NCI-H1105 (cell line): ENCODE measurements at places on chromosomes 4 and X.

DNA sequence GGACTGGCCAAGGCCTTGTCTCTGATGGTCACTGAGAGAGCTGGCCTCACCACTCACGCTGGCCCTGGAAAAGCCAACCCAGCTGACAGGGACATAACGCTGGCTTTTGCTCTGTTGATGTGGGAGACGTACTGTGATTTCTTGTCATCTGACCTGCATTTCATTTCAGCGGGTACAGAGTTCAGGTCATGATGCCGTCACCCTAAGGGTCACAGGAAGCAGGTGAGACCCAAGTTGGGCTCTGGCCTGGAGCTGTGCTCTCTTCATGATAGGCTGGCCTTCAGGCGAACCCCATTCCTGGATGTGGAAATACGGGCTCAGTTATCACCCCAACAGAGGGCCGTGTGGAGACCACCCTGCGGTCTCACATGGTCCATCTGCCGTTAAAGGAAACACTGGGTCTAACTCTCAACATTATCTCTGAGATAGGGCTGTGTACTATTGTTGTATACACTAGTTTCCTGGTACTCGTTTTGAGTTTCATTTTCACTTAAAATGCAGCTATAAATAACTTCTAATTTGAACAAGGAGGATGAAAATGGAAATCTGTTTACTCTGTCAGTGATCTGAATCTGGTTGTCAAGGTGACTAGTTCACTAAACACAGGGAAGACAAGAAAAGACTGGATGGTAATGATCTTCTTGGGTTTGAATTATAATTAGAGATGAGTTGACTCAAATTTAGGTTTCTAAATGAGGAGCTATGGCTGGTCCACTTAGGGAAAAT lies 89.1 kb downstream of the TBC1D9 start:
- DNase-seq: no peak

DNA sequence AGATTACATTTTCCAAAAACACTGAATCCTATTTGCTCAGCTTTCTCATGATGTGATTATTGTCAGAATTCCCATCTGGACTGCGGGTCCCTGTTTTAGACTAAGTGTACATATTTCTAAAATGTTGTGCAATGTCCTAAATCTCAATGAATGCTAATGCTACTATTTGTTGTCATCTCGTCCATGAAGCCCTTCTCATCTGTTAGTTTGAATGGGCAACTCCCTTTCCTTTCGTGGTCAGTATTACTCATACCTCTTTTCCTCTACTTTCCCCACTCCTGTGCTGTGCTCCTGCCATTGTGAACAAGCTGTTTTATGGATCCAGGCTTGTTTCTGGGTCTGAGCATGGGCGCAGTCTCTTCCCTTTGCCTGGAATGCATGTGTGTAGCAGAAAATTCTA lies 91.0 kb downstream of the MID1 start:
- no peak for DNase-seq

GRCh38 chrX:28124416-28124815 lies 143.2 kb upstream of the DCAF8L1 start:
- no peak for DNase-seq

DNA sequence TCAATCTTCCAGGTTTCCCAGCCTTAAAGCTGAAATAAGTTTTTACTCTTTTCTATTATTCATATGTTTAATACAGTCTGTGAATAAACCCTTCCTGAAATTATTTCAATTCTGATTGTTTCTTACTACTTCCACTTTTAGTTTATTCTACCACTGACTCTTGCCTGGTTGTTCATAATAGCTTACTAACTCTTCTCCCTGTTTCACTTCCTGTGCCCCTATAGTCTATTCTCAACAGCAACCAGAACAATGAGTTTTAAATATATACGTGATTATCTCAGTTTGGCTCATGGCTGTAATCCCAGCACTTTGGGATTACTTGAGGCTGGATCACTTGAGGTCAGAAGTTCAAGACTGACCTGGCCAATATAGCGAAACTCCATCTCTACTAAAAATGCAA lies 408.0 kb upstream of the SPOCK3 start:
- DNase-seq: no peak

DNA sequence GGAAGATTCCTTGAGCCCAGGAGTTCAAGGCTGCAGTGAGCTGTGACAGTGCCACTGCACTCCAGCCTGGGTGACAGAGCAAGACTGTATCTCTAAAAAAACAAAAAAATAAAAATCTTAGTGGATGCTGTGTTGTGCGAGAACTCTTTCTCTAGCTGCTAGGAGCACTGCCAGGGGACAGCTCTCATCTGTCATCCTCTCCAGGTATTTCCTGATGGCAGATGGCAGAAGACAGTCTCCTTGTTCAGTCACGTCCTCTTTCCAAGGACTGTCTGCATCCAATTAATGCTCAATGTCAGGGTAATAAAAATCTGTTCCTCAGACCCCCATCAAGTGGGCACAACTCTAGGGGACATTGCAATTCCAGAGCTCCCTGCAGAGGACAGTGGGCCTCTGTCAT lies 29.2 kb downstream of the PPM1K start:
- no peak for DNase-seq

GRCh38 chrX:31820430-31821210 lies 748.8 kb upstream of the FTHL17 start:
- DNase-seq: no peak

DNA sequence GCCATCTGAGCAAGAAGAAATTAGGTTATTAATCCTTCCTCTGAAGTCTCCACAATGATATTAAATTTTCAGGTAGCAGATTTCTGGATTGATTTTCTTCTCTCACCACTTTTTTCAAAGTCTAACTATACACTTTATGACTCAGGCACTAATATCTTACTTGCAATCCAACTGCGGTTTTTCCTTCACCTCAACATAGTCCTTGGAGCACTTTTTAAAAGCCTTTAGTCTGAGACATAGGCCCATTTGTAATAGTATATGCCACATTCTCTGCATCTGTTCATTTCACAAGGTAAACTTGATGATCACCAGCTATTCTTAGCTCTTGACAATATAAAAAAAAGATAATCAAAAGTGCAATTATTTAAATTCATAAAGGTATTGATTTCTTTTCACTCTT lies 55.9 kb upstream of the EDNRA start:
- DNase-seq: no peak

- no peak for DNase-seq
Measured at GRCh38 chr4:137226221-137226620, 306.1 kb downstream of the PCDH18 start.

DNA sequence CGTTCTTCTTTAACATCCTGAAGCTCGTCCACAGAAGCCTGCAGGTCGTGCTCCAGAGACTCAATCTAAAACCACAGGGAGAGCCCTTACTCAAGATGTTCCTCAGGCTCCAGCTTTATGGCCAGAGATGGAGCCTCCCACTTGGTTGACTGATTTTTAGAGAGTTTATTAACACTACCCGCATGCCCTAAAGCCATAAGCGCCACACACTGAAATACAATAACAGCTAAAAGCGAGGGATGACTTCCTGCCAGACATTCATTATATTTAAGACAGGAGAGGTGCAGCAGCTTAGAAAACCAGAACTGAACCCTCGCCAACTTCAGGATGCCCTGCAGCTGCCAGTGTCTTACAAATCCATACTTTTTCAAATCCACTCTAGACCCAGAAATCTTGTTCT lies 42.0 kb downstream of the SOD3 start:
- DNase-seq: no peak

GRCh38 chrX:115693476-115693875 lies 132.5 kb downstream of the PLS3 start:
- no peak for DNase-seq

DNA sequence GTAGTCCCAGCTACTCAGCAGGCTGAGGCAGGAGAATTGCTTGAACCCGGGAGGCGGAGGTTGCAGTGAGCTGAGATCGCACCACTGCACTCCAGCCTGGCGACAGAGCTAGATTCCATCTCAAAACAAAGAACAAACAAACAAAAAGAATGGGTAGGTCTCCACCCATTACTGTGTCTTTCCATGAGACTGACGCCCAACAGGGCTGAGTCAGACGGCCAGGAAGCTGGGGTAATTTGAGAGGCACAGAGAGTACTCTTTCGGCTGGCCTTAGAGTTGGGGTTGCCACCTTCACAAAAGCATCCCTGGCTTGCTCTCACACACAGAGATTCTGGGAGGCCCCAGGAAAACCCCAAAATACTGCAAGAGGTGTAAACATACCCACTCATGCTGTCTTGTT lies 72.0 kb upstream of the DHRSX start:
- no peak for DNase-seq

DNA sequence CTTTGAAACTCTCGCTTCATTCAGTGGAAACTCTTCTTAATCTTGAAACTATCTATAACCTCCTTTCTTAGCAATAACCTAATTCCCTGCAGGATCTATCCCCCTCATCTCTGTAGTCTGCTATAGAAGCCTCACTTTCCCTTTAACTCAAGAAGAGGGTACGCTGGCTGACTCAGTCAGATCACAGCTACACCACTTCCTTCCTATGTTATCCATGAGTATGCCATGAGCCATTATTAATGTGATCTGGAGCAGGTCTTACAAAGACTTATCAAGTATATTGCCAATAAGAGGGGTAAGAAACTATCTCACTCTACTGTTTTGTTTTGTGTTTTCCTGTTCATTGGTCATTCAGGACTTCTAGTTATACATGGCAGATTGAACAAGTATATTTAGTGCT lies 165.3 kb downstream of the PJA1 start:
- DNase-seq: no peak

- DNase-seq: no peak
Measured at GRCh38 chr4:87120411-87121162, 99.8 kb downstream of the KLHL8 start.

GRCh38 chr4:73815145-73815544 lies 21.3 kb upstream of the CXCL6 start:
- DNase-seq: no peak

DNA sequence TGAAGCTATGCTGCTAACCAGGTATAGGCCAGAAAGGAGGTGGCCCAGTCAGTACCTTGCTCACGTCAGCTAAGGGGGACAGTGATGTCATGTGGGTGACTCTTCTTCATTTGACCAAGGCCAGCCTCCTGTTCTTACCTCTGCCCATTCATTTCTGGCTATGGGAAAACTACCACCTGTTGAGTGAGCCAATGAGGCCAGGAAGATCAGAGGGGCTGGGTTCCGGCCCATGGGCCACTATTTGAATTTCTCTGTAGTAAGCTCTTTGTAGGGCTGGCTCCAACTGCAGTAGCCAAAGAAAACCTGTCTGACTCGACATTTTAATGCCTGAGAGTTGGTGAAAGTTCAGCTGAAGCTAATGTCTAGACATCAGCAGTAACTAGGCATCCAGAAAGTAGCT lies 102.6 kb downstream of the AKAP4 start:
- no peak for DNase-seq

GRCh38 chrX:7233580-7234406 lies 85.8 kb upstream of the PUDP start:
- no peak for DNase-seq

DNA sequence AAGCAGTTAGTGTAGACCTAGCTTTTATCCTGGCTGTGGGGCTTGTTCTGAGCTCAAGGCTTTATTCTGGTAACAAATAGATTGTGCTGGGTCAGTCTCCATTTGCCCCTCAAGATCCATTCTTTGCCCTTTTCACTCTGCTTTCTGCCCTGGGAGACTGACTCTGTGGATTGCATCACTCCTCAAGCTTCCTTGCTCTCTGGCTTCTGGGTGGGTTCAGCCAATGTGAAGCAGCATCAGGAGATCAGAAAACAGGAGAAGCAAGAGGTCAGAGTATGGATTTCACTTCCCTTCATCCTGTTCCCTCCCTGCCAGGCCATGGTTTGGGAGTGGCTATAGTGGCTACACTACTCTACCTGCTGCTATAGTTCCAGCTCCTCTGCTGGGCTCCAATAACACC lies 184.1 kb upstream of the NDP start:
- no peak for DNase-seq

DNA sequence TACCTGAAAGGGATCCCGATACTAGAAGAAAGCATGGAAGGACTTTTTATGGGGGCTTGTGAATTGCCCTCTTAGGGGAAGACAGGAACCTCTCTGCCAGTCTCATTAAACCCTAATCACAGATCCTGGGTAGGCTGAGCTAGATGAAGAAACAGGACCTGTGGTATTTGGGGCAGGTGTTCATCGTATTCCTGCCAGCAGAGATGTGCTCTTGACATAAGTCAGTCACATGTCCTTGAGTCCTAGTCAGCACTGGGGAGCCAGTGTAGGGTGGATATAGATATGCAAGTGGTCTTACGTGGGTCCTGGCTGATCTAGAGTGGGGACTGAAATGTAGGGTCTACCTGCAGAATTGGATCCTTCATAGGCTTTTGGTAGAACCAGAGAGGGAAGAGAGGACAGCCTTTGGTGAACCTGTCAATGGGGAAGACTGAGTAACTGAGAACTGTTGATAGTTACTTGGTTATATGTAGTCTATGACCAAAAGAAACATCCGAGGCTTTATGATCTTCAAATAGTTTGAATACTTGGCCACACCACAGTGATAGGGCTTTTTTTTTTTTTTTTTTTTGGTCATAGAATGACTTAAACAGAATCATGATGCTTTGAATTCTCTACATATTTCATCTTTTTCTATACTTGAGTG lies 63.5 kb upstream of the WDR1 start:
- DNase-seq: no peak
